Caudate nucleus (tissue), 63 donors: ENCODE measurements at places on chromosomes 11 and 22.

- DNase-seq, result no peak
These were observed 526.0 kb downstream of the ETS1 start for GRCh38 chr11:128061281-128061871.

- DNase-seq, result no peak
These were observed 9.1 kb downstream of the INSC start for GRCh38 chr11:15123849-15124248.

- DNase-seq, result no peak
These were observed 9.0 kb upstream of the CYTH4 start for GRCh38 chr22:37273126-37273845.

GRCh38 chr11:12529793-12530192 lies 144.4 kb upstream of the TEAD1 start:
- DNase-seq, result no peak

DNA sequence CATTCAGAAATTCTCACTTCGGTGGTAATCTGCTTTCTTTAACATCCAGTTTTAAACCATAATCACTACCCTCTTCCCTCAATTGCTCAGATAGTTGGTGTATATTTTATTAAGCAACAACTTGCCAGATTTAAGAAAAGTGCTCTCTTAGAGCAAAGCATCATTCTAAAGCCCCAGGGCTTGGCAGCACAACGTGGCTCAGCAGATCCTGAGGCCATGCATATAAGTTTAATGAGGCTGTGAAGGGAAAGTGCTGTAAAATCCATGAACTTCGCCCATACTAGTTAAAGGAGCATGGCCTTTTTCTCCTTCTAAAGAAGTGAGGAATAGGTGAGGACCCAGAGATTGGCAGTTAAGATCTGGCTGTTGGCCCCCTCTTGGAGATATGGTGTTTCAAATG lies 482.3 kb upstream of the CCDC90B start:
- no peak for DNase-seq

- DNase-seq, result no peak
These were observed 29.5 kb upstream of the TESMIN start for GRCh38 chr11:68780829-68781228.

- DNase-seq, result no peak
These were observed 20.8 kb upstream of the LINC01488 start for GRCh38 chr11:69460540-69461257.

GRCh38 chr11:1140642-1141490 lies 16.9 kb upstream of the MUC5AC start:
- no peak for DNase-seq

GRCh38 chr11:69509381-69509780 lies 27.9 kb downstream of the LINC01488 start:
- no peak for DNase-seq

DNA sequence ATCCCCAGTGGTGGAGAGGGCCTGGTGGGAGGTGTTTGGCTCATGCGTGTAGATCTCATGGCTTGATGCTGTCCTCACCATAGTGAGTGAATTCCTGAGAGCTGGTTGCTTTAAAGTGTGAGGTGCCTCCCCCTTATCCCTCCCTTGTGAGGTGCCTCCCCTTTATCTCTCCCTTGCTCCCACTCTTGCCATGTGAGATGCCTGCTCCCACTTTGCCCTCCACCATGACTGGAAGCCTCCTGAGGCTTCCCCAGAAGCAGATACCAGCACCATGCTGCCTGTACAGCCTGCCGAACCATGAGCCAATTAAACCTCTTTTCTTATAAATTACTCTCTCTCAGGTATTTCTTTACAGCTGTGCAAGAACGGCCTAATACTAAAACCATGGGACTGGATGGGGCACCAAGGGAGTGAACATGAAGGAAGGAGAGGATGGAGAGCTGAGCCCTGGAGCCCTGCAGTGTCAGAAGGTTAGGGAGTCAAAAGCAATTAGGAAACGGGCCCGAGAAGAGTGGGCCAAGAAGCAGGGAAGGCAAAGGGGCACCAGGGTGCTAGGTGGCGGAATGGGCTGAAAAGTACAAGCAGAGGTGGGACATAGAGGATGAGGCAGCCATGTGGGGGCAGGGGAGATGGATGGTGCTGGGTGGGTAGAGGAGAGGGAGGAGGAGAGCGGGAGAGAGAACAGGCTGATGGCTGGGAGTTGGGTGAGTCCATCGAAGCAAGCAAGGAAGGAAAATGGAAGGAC lies 9.4 kb downstream of the IFITM10 start:
- DNase-seq, result no peak

- DNase-seq, result no peak
These were observed 15.2 kb downstream of the NUCB2 start for GRCh38 chr11:17291710-17292109.

DNA sequence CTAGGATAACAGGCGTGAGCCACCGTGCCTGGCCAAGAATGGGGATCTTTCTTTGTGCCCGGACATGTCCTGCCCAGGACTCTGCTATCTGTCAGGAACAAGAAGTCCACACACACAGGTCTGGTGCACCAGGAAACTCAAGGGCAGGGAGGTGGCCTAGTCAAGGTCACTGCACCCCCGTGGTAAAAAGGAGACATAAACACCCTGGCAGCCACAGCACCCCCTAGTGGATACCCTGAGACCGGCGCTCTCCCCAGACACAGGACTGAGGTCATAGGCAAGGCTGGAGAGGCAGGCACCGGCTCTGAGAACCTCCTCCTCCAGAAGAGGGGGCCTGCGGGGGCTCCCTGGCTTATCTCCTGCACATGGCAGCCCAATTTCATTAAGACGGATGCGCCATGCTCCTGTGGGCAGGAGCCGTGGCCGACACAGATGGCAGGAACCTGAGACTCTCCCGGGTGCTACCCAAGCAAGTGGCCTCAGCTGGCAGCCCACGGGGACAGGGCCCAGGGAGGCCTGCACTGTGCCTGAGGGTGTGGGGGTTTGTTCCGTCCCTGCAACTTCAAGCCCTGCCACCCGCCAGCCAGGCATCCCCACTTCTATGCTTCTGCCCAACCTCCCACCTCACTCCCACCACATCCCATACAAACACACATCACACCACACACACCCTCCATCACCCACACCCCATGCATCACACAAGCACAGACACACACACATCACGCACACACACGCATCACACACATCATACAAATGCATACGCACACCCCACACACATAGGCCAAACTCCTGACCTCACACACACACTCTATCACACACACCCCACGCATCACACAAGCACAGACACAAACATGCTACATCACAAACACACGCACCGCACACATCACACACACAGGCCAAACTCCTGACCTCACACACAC lies 19.6 kb downstream of the MACROD1 start:
- peak; percentile 13 for DNase-seq

DNA sequence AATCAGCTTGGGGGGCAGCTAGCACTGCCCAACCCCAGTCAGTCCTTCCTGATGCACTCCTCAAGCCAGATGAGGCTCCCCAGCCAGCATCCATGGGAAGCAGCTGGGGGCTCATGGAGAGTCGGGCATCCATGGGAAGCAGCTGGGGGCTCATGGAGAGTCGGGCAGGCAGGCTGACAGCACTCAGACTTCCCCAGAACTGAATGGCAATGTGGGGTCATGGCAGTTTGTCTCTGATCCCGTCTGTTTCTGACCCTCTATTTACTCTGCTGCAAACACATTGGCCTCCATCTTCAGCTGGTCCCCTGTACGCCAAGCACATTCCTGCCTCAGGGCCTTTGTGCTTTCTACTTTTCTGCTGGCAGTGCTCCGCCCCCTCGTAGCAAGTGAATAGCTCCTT lies 314.8 kb downstream of the NTM start:
- no peak for DNase-seq
